ENCODE measurements at places on chromosomes 7 and 10.

- peak; percentile 91 for DNase-seq
These were observed 155.5 kb downstream of the RNF216 start for GRCh38 chr7:5625938-5626337.

DNA sequence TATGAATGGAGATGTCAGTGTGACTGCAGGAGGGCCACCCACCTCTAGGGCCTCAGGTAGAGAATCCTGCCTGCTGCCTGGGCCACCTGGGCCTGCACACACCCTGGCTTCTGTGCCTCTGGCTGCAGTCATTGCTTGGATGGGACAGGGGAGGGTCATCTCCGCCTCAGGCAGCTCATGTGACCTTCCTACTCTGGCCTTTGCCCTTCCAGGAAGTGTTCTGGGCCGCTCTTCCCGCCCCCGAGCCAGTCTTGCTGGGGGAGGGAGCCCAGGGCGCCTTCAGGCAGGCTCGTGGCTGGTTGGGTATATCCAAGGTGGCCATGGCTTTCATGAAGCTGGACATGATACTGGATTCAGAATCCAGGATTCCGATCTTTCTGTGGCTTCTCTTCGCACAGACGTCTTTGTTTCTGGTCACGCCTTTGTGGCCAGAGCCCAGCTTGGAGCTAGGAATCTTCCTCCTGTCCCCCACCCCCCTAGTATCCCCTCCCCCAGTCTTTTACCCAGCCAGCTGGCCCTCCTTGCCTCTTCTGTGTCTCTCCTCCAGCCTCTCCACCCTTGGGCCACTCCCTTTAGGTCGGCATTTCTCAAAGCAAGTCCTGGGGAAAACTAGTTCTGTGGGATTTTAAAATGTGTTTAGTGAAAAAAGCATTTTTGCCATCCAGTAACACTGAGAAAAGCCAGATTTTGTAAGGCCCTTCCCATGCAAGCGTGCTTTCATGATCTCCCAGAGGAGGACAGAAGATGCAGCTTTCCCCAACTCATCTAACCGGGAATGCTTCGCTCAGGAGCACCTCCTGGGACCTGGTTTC, 119.6 kb downstream of the ZMIZ1 start:
- DNase-seq = no peak

DNA sequence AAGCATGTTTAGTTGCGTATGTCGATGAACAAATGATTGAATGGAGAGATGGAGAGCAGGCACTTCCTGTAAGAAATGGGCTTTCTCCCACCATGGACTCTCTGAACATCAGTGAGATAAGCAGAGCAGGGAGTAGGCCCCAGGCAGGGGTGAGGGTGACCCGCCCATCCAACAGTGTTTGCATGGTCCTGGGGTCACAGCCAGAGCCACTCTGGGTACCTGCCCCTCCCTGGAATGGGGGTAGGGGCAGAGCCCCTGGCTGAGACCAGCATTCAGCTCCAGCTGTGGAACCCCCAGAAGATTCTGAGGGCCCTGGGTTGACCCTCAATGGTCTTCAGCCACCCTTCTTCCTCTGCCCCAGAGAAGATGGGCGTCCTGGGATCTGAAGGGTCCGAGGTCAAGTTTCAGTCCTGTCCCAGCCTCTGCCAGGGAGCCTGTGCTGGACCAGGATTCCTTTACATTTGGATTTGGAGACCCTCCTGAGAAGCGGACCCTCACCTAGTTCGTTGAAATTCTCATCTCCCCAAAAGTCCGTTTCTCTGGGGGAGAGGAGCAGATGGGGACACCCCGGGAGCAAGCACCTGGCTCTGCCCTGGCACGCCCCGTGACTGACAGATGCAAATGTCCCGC, 2.4 kb upstream of the FGF8 start:
- DNase-seq = no peak

DNA sequence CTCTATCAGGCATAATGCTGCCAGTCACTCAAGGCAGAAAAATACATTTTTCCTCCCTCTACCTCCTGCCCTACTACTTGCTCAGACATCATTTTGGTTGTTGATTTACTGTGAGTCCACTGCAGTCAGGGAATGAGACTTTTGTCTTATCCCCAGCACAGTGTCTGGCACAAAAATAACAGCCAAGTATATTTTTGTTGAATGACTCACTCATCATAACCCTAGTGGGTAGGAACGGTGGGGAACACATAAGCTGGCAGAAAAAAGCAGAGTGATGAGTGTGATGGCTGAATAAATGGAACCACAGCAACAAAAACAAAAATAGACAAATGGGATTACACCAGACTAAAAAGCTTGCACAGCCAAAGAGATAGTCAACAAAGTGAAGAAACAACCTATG, 65.8 kb upstream of the LAMB4 start:
- DNase-seq = no peak

GRCh38 chr10:91576096-91576545, 56.8 kb downstream of the PPP1R3C start:
- no peak for DNase-seq

DNA sequence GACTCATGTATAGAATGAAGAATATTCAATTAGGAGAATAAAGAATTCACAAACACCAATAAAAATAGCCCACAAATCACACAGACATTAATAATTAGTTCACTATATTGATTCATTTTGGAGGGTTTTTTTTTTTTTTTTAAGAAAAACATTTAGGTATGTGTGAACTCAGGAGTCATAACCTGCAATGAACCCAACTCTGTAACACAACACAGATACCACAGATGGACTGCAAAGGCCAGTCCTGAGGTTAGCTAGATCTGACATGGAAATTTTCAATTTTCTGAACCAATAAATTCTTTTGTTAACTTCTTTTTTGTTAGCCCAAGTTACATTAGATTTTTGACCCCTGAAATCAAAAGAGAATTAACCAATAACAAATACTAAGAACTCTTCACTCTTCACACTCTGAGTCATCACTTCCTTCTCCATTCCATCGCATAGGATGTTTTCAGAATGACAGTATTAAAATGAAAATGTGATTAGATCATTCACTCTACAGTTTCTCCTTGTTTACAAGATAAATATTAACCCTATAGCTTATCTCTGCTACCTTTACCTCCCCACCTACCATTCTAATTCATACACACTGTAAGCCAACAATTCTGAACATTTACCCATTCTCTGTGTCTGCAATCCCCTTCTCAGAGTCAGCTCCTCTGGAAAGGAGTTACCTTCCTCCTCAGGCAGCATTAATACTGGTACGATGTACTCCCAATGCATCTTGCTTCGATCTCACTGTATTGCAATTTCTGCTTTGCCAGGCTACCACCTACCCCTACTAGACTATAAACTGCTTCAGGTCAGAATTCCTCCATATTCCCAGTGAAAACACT, 141.5 kb downstream of the LRRN3 start:
- peak; percentile 71 for DNase-seq

DNA sequence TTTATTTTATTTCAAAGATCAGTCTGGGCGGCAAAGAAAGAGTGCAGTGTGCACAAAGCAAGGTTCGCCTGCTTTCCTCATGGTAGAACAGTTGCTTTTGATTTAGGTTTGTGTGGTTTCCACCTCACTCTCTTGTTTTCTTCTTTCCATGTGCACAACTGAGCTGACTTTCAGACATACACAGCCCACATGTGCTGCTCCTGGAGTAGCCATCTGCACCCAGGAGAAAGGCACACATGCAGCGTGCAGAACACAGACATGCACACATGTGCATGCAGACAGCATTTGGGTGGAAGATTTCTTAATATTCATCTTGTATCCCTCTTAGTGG, 302.1 kb downstream of the FZD1 start:
- DNase-seq = peak; percentile 23

DNA sequence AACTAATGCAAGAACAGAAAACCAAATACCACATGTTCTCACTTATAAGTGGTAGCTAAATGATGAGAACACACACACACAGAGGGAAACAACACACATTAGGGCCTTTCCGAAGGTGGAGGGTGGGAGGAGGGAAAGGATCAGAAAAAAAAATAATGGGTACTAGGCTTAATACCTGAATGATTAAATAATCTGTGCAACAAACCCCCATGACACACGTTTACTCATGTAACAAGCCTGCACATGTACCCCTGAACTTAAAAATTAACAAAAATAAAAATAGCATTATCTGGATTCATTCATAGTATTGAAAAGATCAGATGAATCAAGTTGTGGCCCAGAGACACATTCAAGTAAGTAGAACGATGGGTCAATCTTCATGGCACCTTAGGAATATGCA, 159.5 kb upstream of the POT1 start:
- no peak for DNase-seq

DNA sequence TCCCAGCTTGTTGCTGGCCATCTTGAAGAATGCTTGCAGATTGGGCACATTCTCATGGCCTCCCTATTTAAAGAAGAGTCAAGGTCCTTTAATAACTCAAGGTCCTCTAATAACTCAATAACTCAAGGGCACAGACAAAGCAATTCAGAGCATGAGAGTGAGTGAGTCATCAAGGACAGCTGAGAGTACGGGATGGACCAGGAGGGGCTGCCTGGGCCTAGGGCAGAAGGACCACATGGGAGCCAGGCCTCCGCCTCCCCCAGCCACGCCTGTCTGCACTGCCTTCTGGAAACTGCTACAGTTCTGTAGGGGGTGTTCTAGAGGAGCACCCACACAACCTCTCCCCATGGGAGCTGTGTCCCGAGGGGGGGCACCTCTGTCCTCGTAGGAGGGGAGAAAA, 48.9 kb downstream of the ZNF503 start:
- DNase-seq = no peak

DNA sequence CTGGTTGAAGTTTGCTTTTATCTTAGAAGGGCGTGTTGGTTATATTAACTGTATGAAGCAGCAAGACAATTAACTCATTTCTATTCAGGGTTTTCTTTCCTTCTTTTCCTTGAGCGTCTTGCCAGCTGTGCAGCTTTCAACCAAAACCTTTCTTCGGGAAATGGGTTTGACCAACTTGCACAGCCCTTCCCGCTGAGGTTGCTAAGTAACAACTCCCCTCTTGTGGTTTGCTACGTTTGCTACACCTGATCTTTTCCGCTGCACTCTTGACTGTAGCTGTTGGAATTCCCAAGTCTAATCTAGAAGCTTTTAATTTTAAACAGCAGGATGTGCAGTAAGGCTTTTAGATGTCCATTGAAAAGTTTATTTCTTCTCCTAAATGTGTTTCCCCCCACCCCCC, 116.9 kb downstream of the CDCA7L start:
- no peak for DNase-seq

DNA sequence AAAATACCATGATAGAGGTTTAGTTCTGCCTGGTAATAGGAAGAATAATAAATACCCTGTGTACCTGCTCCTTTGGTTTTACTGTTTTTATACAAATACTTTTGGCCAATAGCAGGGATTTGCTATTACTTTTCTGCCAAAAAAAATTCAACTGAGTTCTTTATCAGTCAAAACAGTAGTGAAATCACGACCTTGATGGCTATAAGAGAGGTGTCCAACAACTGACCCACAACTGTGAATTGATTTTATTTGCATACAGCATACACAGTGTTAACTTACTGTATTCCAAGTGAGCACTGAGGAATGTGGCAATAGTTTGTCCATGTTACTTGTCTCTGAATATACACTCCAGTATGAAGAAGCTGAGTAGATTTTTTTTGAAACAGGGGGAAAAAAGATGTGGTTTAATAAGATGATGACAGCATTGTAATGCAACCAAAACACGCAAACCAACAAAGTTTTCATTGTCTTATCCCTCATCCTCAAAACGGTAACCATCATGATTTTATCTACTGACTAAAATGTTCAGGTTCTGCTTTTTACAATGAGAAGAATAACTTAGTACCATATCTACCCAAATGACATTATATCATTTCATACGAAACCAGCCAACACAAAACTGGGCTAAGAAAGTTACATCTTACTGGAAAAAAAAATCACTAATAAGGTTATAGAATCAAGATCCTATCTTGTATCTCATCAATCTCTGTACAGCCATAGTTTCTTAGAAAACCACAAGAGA, 63.3 kb downstream of the GSAP start:
- no peak for DNase-seq

DNA sequence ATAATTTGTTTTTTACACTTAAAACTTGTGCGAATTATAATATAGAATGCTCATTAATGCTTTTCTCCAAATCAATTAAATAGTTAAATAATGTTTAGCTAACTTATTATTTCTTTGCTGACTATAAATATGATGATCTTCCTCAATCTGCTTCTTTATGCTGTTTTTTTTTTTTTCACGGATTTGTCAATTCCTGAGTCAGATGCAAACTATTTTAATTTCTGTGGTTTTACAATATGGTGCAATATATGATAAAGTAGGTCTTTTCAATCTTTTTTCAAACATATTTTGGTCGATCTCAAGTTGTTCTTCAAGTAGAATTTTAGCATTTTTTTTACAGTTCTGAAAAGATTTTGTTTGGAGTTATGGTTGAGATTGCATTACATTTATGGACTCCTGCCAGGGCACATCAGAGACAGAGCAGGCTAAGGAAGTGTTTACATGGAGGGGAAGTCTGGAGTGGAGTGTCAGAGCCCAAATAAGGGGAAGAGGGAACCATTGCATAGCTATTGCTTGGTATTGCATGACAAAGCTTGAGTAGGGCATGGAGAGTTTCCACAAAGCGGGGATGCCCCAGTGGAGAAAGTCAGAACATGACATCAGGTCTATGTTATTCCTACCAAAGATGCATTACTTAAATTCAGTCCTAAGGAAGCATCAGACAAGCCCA, 204.4 kb downstream of the OTUD1 start:
- DNase-seq = peak; percentile 84

- DNase-seq = no peak
These were observed 19.8 kb upstream of the NXPH1 start for GRCh38 chr7:8413600-8413999.

DNA sequence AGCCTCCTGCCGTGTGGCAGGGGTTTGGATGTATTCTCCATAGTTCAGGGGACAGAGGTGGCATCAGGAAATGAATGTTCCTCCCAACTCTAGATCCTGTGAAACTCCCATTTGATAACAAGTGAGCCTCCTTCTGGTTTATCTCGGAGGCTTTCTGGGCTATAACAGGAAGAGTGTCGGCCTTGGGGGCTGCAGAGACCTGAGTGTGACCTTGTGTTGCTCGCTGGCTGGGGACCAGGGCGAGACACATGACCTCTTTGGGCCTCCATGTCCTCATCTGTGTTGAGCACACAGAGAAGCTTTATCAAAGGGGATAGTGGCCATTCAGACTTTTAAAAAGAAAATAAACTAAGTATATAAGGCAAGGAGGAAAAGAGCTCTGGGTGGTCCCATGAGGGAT, 78.0 kb upstream of the SMNDC1 start:
- no peak for DNase-seq

DNA sequence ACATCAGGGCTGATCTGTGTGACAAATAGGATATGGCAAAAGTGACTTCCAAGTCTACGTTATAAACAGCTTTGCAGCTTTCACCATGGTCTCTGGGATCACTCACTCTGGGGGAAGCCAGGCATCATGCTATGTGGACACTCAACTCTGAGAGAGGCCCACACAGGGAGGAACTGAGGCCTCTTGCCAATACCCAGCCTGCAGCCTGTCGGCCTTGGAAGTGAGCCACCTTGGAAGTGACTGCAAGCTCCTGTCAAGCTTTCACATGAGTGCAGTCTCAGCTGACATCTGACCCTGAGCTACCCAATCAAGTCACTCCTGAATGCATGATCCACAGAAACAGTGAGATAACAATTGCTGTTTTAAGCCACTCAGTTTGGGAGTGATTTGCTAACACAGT, 56.5 kb downstream of the MMRN2 start:
- DNase-seq = peak; percentile 4
